GF-D8 (cell line): ENCODE measurements at places on chromosomes 13 and 19.
A peak's percentile ranks its signal among the peaks of the same experiment; 100 is the strongest.

DNA sequence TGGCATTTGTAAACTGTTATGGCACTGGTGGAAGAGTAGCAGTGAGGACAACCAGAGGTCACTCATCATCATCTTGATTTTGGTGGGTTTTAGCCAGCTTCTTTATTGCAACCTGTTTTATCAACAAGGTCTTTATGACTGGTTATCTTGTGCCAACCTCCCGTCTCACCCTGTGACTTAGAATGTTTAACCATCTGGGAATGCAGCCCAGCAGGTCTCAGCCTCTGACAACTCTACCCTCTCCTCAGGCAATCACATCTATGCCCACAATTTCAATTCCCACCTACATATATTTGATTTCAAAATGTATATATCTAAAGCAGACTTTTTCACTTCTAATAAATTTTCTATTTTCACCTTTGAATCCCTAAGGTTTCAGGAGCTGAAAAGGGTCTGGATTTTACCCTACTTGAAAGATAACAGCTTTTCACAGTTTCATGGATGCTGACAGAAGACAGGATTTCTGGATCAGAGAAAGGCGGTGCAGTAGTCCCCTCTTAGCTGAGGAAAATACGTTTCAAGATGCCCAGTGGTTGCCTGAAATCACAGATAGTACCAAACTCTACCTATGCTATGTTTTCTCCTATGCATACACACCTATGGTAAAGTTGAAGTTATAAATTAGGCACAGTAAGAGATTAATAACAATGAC lies 1171.8 kb downstream of the DIAPH3 start:
- no peak for DNase-seq

DNA sequence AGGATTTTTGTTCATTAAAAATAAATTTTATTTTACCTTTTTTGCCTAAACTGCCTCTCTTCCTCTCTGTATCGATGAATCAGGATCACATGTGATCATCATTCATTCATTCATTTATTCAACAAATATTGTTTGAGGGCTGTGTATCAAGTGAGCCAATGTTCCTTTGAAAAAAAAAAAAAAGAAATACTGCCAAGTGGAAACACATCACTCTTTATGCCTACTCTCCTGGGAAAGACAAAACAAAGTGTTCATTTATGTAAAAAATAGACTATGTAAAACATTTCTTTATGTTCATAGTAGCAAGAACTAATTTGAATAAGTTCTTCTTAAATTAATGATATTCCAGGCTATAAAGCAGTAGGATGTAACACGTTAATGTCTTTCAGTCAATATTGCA lies 233.1 kb downstream of the POSTN start:
- DNase-seq: no peak

GRCh38 chr19:21850656-21851255 lies 14.8 kb upstream of the ZNF43 start:
- DNase-seq: no peak

GRCh38 chr13:47572375-47572774 lies 428.7 kb downstream of the SUCLA2 start:
- no peak for DNase-seq

DNA sequence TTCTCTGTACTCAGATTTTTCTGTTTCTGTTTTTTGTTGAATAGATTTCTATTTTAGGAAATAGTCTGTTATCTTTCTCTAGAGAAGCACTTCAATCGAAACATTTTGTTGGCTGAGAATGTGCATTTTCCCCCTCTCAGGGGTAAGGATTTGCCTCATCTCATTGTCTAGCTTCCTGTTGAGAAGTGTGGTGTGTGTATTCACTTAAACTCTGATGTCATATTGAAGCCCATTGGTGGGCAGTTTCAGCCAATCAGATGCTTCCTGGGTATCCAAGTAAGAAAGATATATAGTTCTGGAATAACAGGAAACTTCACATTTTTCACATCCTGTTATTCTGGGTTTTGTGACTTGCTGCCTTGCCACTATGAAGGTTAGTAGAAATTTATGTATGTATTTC lies 87.6 kb downstream of the ARHGEF7 start:
- no peak for DNase-seq

GRCh38 chr13:108168929-108169328 lies 46.4 kb downstream of the LIG4 start:
- no peak for DNase-seq

DNA sequence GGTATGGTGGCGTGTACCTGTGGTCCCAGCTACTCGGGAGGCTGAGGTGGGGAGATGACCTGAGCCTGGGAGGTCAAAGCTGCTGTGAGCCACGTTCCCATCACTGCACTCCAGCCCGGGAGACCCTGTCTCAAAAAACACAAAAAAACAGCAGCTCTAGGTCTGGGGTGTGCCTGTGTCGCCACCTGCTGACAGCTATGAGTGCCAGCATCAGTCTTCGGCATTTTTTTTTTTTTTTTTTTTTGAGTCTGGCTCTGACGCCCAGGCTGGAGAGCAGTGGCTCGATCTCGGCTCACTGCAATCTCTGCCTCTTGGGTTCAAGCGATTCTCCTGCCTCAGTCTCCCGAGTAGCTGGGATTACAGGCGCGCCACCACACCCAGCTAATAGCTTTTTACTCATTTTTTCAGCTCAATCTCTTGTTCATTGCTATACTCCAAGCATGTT lies 10.1 kb downstream of the AP2S1 start:
- DNase-seq: no peak

DNA sequence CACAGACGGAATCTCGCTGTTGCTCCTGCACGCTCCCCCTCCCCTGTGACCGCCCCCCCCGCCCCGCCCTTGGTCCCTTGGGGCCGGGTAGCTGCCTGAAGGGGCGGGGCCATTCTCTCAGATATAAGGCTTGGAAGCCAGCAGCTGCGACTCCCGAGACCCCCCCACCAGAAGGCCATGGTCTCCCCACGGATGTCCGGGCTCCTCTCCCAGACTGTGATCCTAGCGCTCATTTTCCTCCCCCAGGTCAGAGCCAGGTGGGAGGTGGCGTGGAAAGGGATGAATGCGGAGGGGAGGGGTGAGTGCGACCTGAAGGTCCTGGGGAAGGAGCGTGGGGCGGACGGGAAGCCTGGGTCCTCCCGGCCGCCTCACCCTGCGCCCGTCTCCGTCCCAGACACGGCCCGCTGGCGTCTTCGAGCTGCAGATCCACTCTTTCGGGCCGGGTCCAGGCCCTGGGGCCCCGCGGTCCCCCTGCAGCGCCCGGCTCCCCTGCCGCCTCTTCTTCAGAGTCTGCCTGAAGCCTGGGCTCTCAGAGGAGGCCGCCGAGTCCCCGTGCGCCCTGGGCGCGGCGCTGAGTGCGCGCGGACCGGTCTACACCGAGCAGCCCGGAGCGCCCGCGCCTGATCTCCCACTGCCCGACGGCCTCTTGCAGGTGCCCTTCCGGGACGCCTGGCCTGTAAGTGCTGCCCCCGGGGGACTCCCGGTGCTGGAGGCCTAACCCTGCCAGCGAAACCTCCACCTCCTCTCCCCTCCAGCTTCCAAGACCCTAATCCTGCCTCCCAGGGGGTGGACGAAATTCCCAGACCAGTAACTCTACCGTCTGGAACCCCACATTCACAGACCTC lies at the start of gene DLL3:
Gene DLL3, plus strand, starts transcription at position 150 of the 845 bp plus-strand sequence. Its CDS starts 28 bp downstream, at position 178.
- DNase-seq: peak; percentile 45

GRCh38 chr19:42412661-42413076 lies 14.5 kb downstream of the LIPE start:
- DNase-seq: no peak

GRCh38 chr19:34109596-34109995 lies 62.7 kb upstream of the LSM14A start:
- DNase-seq: no peak
